ENCODE measurements at places on chromosomes 2 and 18.

GRCh38 chr2:172281648-172282570, 145.5 kb upstream of the ITGA6 start:
- DNase-seq: no peak

DNA sequence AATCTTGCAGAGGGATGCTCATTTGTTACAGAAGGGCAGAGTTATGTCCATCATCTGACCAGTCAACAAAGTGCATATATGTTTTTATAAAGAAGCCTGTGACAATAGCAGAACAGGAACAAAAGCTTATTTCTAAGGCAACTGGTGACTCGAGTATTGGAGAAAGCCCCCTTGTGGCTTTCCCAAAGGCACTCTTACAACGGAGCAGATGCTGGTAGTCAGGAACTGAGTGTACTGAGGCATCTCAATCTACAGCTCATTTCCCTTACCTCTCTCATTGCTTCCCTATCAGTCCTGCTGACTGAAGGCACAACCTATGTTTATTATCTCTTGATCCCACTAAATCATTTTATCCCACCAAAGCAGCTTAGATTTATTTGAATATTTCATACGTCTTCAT, 557.1 kb upstream of the CHAC2 start:
- no peak for DNase-seq

- DNase-seq: no peak
These were observed 9.7 kb upstream of the SNRNP200 start for GRCh38 chr2:96315005-96315399.

DNA sequence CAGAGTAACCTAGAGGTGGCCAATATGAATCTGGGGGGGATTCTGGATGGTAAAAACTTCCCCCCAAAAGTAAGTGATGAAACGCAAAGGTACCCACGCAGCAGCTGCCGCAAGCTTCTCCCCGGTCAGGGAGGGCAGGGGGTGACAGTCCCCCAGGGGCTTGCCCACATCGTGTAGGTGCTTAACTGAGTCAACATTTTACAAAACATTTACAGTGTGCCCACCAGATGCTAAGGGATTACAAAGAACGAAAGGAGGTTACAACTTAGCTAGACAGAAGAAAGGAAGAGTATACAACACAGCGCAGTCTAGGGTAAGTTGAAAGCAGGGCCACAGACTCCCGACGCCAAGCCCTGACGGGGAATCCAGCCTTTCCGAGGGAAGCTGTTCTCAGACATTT, 45.6 kb downstream of the LPIN2 start:
- no peak for DNase-seq

- no peak for DNase-seq
These were observed 18.9 kb upstream of the ST3GAL5 start for GRCh38 chr2:85907671-85908157.

- DNase-seq: no peak
These were observed 92.4 kb downstream of the CABLES1 start for GRCh38 chr18:23227726-23228070.

- DNase-seq: no peak
These were observed 170.5 kb downstream of the ZBTB7C start for GRCh38 chr18:48238636-48239035.

GRCh38 chr2:40395169-40396073, 56.5 kb downstream of the SLC8A1 start:
- no peak for DNase-seq

Measured in T47D (cell line).